ENCODE measurements at places on chromosomes 13 and 19.

DNA sequence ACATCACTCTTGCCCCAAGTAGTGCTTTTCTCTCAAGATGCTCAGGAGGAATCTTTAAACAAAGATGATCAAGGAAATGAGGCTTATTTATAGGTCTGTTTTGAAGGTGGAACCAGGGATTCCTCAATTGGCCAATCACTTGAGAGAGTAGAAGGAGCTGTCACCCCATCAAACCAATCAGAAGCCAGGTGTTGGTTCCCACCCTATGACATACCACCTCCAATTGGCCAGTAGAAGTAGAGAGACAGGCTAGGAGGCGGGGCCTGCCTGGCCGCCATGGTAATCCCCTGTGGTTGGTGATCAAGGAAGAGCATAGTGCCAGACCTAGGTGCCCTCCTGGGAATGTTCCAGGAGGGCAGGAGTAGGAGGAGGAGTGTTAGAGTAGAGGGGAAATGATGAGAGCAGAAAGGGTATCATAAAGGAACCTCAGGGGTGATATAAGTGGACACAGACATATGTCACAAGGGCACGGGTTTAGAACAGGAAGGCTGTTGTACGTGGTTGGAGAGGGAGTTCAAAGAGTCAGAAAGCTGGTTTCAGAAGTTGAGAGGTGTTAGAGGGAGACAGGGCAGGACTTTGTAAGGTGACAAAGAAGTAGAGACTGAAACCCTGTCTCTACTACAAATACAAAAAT lies 10.5 kb downstream of the PMIS2 start:
- no peak for DNase-seq

- DNase-seq: no peak
Measured at GRCh38 chr19:41186971-41187883, 5.8 kb upstream of the CYP2S1 start.

DNA sequence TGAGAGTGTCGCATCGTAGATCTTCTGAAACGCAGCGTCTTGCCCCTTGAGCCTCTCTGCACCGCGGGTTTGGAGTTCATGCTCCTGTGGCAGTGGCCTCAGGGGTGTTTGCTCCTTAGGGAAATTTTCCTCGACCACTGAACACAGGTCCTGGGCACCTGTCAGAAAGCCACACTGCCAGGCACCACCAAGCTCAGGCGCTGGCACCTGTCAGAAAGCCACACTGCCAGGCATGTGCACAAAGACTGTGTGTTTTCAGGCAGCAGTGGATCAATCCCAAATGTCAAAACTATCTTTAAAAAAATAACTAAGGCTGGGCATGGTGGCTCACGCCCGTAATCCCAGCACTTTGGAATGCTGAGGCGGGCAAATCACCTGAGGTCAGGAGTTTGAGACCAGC lies 87.1 kb downstream of the ATP11A start:
- DNase-seq: no peak

- DNase-seq: no peak
Measured at GRCh38 chr19:50975766-50976165, 6.4 kb upstream of the KLK6 start.

- DNase-seq: no peak
Measured at GRCh38 chr13:28820099-28821051, at the start of gene MTUS2. MTUS2 (plus strand) TSS chr13:28820339.

- peak; percentile 79 for DNase-seq
Measured at GRCh38 chr19:40716031-40716481, 630 bp downstream of the COQ8B start.

DNA sequence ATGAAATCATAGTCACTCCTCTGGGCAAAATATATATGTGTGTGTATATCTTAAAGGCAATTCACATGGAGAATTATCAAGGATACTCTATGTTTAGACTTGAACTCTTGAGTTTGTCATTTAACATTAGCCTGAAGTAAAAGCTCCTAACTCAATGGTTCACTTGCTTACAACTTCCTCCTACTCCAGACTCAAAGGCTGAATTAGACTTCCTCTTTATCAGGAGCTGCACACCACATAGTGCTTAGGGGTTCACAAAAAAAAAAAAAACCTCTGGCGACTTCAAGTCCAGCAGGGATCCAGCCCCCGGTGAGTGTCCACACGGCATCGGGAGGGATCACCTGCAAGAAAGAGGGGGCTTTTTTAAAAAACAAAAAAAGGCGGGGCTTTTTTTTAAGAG lies 68.2 kb upstream of the LSM14A start:
- DNase-seq: no peak

GRCh38 chr13:110274687-110275086 lies 32.3 kb downstream of the COL4A1 start:
- DNase-seq: no peak

GRCh38 chr19:43641333-43641732 lies 1.7 kb upstream of the CADM4 start:
- no peak for DNase-seq

- no peak for DNase-seq
Measured at GRCh38 chr13:23999424-23999823, 102.1 kb upstream of the C1QTNF9B start.

- no peak for DNase-seq
Measured at GRCh38 chr13:96967248-96967745, 27.0 kb downstream of the OXGR1 start.

DNA sequence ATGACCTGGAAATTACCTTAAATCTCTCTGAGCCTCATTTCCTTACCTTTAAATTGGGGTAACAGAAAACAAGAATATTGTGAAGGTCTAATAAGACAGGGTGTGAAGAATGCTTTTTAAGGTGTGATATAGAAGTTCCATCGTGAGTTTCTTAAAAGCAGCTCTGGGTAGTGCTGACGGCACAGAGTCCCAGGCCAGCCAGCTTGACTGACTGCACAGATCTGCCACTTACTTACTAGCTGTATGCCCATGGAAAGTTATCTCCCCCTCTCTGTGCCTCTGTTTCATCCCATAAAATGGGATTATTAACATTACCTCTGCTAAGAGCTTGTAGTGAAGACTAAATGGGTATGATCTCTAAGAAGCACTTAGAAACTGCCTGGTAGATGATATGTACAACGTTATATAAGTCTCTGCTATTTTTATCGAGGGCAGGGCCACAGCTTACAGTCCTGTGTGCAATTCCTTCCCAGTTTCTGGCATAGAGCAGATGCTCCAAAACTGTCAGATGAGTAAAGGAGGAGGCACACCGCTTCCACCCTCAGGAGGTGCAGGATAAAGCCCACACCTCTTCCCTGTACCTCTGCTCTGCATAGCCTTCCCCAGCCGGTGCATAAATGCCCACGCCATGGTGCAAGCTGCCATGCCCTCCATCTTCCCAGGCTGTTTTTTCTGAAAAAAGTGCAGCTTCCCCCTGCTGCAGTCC lies 99.6 kb downstream of the MBNL2 start:
- DNase-seq: no peak

Measured in non-pigmented ciliary epithelial cell (primary cell).